ENCODE measurements at places on chromosomes 1 and 21.

DNA sequence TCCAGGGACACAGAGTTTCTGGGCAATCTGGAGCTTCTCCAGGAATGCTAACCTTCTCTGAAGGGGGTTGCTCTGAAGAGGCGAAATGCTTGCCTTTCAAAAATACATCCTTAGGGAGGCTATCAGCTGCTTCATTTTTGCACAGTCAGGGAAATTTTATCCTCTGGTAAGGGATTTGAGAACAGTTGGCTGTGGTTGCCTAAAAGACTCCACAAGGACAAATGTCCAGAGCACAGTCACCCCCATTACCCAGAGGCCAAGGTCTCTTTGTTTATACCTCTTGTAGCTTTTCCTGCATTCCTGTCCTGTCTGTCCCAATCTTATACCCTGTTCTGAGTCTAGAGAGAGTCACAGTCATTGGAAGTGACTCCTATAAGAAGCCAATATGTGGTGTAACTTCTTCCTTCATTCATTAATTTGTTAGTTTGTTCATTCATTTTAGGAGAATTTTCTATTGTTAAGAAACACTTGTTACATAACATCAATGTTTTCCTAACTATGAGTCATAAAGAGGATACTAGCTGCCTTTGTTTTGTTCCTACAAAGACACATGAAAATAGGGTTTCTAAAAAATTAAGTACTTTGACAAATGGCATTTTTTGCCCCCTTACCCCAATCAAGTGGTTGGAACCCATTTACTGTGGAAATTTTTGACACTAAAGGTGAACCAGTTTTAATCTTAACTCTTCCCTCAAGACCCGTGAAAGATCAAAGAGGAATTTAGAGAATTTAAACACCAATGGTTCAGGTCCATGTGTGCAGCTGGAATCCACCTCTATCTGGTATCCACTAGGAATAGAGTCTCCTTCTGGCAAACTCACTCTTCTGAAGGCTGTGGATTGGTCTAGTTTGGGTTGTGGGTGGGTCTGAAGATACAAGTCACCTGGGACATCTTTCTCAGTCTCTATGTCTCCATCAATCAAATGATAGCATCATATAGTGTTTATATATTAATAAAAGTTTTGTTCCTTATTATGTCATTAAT is 47.1 kb downstream of the GPR88 start:
- DNase-seq = no peak

- DNase-seq = no peak
Measured at GRCh38 chr1:180301135-180301742, 71.2 kb downstream of the LHX4 start.

- DNase-seq = no peak
Measured at GRCh38 chr21:35843911-35844667, 216.2 kb downstream of the SETD4 start.

- DNase-seq = no peak
Measured at GRCh38 chr1:103788377-103788776, 38.7 kb downstream of the AMY1C start.

DNA sequence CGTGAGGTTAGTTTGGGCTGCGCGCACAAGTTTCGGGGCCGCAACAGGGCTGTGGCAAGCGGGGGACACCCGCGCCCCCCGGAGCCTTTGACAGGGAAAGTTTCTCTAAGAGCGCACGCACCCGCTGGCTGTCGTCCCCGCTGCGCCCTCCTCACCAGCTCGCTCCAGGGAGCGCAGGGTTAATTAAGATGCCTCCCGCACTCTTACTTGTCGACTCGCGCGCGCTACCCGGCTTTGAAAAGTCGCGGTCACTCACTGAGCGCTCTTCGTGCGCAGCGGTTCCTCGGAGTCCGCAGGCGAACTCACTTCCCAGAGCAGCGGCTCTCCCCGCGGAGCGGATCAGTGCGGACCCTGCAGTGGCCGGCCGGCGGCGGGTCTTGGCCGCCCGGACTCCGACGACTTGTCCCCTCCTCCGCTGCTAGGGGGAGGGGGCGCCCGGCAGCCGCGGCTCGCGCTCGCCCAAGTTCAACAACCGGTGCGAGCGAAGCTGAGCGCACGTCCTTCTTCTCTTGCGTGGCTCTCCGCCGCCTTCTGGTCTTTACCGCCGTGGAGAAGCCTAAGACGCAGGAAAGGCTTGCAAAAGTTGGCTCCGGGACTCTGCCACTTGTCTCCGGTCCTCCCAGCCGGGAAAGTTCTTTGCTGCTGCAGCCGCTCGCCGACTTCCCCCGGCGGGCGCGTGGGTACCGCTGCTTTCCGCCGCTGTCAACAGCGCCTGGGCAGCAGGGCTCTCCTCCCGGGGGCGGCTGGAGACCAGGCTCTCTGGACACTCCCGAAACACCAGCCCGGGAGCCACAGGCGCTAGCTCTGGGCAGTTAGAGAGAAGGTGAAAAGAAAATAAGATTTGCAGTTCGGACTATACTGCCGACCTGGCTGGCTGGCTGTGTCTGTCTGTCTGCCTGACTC is 506 bp downstream of the JUN start:
- DNase-seq = peak; percentile 48

DNA sequence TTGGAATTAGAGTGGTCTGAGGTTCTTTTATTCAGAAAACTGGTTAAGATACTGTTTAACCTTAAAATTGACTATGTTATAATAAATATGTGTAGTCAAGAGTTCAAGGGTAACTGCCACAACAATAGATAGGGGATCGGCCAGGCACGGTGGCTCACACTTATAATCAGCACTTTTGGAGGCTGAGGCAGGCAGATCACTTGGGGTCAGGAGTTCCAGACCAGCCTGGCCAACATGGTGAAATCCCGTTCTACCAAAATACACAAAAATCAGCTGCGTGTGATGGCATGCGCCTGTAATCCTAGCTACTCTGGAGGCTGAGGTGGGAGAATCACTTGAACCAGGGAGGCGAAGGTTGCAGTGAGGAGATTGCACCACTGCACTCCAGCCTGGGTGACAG is 39.5 kb downstream of the PDC start:
- no peak for DNase-seq

DNA sequence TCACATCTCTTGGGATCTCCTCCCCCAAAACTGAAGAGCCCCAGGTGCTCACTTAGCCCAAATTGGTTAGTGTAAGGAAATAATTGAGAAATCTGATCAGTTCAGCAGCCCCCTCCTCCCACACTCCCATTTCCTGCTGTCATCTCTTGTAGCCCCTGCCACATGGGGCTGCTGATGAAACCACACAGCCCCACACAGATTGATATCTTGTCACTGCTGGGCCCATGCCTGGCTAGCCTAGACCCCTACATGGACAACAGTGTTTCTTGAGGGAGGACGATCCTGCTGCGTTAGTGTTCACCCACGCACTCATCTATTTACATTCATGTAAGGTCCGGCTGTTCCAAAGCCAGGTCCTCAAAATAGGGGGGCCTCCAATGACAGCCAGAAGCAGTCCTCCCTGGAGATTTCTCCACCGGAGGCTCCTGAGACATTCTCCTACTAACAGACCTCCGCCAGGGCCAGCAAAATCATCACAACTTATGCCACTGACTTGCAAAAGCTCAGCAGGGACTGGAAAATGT is 23.9 kb upstream of the RXRG start:
- DNase-seq = no peak

DNA sequence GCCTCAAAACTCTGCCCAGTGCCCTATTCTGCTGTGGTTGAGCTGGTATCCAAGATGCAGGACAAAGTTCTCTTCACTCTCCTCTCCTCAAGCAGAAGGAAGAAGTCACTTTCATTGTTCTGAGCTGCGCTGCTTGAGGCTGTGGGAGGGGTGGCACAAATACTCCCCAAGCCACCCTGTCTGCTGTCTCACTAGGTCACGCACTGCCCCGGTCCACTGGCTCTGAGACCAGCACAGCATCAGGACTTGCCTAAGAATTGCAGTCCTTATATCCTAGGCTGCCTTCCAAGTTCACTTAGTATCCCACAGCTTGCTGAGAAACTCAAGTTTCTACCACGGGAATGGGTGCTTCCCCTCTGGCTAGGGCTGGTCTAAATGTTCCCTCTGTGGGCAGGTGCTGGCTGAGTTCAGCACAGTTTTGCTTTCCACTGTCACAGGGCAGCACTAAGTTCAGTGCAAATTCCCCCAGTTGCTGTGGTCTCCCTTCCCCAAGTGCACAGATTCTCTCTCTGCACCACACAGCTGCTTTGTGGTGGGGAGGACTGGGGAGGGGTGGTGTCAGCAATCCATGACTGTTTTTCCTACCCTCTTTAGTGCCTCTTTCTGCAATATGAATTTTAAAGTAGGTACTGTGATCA is 32.4 kb downstream of the SLC9C2 start:
- DNase-seq = no peak

GRCh38 chr1:184255560-184255959 is 131.3 kb upstream of the C1orf21 start:
- DNase-seq = no peak

DNA sequence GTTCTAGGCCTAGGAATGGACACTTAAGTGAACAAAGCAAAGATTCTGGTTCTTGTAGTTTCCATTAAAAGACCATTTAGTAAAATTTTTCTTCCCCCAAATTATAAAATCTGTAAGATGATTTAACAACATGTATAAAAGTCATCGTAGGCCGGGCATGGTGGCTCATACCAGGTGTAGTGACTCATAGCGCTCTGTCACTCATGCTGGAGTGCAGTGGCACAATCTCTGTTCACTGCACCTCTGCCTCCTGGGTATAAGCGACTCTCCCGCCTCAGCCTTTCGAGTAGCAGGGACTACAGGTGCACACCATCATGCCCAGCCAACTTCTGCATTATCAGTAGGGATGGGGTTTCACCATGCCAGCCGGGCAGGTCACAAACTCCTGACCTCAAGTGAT is 9.1 kb downstream of the ASPM start:
- DNase-seq = no peak

GRCh38 chr1:43350976-43351375 is 7.8 kb upstream of the CDC20 start:
- DNase-seq = no peak

DNA sequence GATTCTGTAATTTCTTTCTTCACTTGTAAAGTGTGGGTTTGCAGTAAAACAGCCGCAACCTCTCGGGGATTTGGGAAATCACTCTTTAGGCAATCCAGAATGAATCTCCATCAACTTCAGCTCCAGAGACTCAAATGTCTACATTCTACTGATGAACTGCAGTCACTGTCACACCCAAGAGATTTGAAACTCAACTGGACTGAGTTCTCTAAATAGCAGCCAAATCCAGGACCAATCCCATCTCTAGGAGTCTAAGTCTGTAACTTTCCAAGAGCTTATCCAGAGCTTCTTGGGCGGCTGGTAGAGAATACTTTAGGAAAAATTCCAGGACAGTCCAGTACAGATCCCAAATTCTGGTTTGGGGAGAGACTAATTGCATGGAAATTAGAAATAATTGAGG is 62.9 kb downstream of the ADAMTS1 start:
- no peak for DNase-seq

- no peak for DNase-seq
Measured at GRCh38 chr1:110283677-110284076, 55.5 kb upstream of the RBM15 start.

DNA sequence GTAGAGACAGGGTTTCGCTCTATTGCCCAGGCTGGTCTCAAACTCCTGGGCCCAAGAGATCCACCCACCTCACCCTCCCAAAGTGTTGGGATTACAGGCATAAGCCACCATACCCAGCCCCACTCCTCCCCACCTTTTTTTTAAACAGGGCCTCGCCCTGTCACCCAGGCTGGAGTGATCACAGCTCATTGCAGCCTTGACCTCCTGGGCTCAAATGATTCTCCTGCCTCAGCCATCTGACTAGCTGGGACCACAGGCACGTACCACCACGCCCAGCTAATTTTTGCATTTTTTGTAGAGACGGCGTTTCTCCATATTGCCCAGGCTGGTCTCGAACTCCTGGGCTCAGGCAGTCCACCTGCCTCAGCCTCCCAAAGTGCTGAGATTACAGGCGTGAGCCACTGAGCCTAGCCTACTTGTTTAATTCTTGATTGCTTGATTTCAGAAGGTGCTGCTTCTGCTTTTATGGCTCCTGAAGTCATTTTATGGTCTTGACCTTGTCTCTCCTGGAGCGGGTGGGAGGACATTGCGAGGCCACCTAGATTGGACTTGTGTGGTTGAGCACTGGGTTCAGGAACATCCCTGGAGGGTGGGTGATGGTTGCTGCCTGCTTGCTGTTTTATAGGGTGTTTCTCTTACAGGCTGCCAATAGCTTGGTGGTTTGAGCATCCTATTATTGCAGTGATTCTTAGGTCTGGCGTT is 81.9 kb downstream of the GALNT2 start:
- DNase-seq = no peak

DNA sequence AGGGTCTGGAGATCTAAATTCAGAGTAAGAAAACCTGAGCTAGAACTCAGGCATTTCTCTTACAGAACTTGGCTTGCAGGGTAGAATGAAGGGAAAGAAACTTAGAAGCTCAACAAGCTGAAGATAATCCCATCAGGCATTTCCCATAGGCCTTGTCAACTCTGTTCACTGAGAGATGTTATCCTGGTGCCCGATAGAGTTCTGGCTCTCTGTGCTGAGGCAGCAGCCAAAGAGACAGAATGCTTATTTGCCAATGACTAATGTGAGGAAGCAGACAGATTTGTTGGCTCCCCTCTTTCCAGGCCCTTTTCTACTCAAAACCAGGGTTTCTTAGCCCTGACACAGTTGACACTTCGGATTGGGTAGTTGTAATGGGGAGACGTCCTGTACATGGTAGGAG is 22.3 kb upstream of the TRIM45 start:
- no peak for DNase-seq

GRCh38 chr1:109530457-109531087 is 9.1 kb upstream of the GPR61 start:
- DNase-seq = no peak

GRCh38 chr1:194361374-194362131 is 1175.1 kb upstream of the B3GALT2 start:
- no peak for DNase-seq

GRCh38 chr1:220880726-220881506 is 1.7 kb downstream of the HLX start:
- no peak for DNase-seq

DNA sequence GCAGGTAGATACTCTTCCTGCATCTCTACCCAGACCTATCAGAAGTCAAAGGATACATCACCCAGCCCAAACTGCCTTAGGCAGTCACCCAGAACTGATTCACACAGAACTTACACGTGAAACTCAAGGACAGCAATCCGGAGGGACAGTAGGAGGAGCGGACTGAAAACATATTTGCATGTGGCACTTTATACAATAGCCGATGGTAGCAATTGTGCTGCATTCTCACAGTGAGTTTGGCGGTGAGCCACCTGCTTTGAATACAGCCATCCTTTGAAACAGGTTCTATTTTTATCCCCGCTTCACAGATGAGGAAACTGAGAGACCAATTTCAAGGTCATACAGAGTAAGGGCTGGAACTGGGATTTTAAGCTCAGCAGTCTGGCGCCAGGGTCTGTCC is 69.5 kb downstream of the EDEM3 start:
- DNase-seq = peak; percentile 98

DNA sequence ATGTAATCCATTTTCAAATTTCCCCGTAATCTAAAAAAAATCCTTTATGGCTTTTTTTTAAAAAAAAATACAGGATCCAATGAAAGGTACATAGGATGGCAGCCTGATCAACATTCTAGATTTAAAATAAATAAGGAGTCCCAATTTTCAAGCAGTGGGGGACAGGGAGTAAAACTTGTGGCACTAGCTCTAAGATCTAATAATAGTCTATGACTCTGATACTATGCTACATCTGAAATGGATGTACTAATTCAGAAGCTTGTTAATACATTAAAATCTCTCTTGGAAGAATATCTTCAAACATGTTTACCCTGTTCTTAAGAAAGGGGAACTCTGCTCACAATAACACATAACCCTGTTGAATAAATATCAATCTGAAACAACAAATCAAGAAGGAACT is 8.5 kb downstream of the DIPK1A start:
- DNase-seq = no peak

- no peak for DNase-seq
Measured at GRCh38 chr1:54158071-54158470, 5.3 kb upstream of the CDCP2 start.

- DNase-seq = no peak
Measured at GRCh38 chr1:26553942-26554682, 24.6 kb downstream of the RPS6KA1 start.
